T-helper 17 cell (primary cell): ENCODE measurements at places on chromosomes 3 and 15.
A peak's percentile ranks its signal among the peaks of the same experiment; 100 is the strongest.

GRCh38 chr3:78613421-78613879 lies 1154.3 kb downstream of the ROBO1 start:
- DNase-seq: no peak

- peak; percentile 33 for DNase-seq
Observed at GRCh38 chr3:158659454-158660237, 12.8 kb downstream of the LXN start.

DNA sequence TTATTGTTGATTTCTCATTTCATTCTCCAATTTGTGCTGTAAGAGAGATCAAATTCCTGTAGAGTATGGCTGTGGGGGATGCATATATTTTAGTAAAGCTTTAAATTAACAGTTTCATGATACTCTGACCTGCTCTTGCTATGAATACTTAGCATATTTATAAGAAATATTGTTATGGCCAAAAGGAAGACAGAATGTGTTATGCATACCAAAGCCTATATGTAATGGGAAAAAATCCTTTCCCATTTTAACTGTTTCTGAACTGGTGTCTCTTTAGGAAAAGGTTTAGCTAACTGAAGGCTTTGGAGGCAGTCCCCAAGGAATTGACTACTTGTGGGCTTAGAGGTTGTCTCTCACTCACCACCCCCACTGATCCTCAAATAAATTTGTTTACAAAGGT lies 59.2 kb downstream of the CADPS start:
- DNase-seq: no peak

GRCh38 chr3:31014317-31015040 lies 120.0 kb upstream of the GADL1 start:
- no peak for DNase-seq

DNA sequence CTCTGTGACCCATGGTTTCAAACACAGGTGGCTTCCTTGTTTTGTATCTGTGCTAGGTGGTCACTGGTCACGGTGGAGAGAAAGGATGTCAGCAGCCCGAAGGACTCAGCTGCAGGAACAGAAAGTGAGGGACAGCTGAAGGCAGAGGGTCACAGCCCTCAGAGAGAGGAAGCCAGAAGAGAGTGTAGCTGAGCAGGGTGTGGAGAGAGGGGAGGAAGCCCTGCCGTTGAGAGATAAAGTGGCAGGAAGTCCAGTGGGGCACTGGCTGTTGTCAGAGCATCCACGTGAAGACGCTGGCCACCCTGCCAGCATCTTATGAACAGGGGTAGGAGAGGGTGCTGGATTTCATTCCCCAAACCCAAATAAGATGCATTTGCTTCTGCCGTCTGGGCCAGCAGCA lies 36.9 kb downstream of the LIMD1 start:
- DNase-seq: no peak

GRCh38 chr15:98651581-98652220 lies 3.4 kb downstream of the IGF1R start:
- no peak for DNase-seq
